Left cardiac atrium (tissue), 4 donors: ENCODE measurements at places on chromosomes 12 and 14. TPM values are rescaled to one million over a fixed set of nuclear protein-coding genes. Genes with fewer than 3 reads are reported as not detected.

DNA sequence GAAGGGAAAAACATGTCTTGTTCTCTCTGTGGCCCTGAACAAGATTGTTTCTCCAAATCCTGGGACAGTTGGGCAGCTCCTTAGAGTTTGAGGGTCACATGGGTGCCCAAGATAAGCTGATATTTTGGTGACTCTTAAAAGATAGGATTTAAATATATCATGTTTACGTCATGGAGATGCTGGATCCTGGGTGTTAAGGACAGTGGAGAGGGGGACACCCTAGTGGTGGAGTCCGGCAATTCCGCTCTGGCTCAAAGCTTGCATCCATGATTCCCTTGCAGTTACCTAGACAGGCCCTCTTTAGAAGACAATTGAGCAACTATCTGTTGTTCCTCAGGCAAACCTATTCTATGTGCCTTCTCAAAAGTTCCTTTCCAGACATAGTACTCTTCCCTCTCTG is 101.8 kb downstream of the CMKLR1 start:
- no peak for DNase-seq

GRCh38 chr12:96176575-96176974 is 17.6 kb upstream of the ELK3 start:
- DNase-seq: no peak

The CCDC88C gene
- total RNA-seq: 5.0 TPM

The REP15 gene
- total RNA-seq: 3.2 TPM

DNA sequence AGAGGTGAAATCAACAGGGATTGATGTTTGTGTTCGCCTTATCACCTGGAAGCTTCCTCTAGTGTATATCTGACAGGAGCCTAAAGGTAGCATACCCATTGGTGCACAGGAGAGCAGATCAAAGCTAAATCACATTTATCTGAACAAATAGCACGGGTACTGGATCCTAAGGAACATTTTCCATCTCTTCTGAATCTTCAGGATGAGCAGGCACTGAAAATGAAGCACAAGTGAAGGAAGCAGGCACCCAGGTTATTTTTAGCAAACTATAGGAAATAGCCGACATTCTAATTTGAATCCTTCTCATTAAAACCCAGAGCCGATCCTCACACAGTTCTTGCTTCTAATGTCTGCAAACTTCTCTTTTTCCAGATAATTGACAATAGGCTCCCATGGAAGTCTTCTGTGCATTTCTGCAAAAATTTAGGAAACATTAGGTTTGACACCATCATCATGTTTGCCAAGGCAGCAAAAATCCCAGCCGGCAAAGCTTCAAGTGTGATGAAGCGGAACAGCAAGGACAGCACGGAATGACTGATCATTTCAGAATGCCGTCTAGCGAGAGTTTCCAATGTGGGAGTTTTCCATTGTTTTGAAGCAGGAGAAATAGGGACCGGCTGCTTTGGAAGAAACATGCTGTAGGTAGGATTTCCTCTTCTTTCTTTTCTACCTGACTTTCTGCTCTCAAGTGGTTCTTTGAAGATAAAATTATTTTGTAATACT is 24.3 kb upstream of the RGS6 start:
- no peak for DNase-seq

The CCDC177 gene
- not detected for total RNA-seq
